Stimulated activated CD4-positive, alpha-beta T cell treated with anti-CD3 and anti-CD28 coated beads, Interleukin-4, amount 100 ng/mL, for 48 hours (primary cell): ENCODE measurements at places on chromosomes 12 and 14.

DNA sequence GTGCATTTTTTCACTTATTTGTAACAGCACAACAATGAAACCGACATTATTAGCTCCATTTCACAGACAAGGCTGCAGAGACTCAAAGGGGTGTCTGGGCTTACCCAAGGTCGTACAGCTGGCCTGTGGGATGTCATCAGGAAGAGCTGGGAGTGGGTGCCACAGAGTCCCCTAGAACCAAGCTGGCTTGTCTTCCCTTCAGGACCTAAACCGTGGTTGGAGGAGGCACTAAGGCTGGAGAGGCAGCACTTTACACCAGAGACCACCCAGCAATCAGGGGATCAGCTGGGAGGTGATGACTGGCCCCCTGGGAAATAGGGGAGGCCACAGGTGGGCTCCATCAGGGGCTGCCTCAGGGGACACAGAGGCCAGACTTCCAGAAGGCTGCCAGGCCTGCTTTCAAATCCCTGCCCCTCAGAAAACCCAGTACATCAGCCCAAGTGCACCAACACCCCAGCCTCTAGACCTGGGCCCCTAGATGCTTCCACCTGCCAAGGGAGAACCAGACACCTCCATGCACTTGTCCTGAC, 28.3 kb downstream of the DIO3 start:
- no peak for DNase-seq

GRCh38 chr14:93007225-93007997, 84.5 kb downstream of the CHGA start:
- DNase-seq = no peak

DNA sequence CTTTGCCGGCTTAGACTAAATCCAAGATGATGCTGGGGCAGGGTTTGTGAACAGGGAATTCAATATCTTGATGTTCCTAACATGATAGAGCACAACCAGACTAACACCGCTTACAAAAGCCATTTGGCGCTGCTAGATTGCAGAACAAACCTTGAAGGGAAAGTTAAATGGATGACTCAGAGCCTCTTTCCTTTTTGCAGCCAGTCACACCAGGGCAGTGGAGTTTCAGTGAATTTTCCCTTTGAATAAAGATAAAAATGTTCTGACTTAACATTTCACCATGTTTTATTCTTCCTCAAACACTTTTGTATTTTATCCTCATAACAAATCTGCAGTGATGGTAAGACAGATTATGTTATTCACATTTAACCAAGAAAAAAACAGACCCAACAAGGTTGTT, 47.3 kb downstream of the PDE6H start:
- DNase-seq = no peak

DNA sequence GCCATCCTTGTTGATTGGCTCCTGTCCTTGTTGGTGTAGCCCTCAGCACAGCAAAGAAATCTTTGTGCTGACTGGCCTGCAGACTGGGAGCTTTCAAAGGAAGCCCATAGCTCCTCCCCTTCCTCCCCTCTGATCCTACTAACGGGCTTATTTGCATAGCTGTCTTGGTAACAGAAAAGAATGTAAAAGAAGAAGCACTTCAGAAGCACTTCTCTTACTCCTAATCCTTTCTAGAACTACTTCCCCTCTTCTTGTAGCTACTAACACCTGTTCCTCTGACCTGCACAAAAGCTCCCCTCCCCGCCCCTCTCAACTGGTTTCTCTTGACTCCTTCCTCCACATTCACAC, 14.3 kb upstream of the RIC8B start:
- DNase-seq = no peak

GRCh38 chr12:123064885-123065619, 84.6 kb downstream of the ARL6IP4 start:
- no peak for DNase-seq

DNA sequence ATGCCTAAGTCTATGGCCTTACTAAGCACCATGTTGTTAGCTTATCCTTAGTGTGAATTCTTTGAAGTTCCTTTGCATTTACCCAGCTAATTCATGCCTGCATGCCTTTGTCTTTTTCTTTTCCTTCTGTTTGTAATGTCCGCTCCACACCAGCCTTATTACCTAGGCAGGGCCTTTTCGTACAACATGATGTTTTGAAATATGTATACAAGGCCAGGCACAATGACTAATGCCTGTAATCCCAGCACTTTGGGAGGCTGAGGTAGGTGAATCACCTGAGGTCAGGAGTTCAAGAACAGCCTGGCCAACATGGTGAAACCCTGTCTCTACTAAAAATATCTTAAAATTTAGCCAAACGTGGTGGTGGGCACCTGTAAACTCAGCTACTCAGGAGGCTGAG, 1636.5 kb upstream of the SEL1L start:
- DNase-seq = no peak

DNA sequence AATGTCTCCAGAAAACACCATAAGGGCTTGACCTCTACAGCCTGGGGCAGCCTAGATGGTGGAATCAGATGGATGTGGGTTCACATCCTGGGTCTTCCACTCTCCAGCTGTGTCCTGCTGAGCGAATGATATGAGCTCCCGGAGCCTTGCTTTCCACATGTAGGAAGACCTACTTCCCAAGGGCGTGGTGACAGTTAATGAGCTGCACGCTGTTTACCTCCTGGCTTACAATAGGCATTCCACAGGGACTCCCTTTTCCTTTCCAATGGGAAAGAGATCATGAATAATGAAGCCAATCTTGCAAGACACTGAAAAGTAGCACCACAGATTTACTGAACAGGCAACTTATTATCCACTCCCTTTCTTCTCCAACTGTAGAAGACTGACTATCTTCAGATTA, 46.1 kb downstream of the TMTC1 start:
- DNase-seq = no peak

DNA sequence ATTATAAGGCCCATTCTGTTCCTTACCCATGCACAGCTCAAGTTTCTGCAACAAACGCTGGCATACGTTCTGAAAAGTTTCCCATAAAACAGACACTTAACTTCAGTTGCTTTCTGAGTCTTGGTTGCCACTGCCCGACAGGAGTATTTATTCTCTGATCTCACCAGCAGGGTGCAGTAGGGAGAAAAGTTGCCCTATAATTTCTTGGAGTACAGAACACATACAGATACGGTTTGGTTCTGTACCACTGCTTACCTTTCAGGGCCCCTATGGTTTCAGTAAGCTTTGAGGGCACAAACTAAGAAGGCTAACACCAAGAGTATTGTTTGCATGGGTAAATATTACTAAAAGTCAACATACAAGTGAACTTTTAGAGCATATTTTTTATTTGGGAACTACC, 77.9 kb downstream of the SPATA7 start:
- DNase-seq = no peak

DNA sequence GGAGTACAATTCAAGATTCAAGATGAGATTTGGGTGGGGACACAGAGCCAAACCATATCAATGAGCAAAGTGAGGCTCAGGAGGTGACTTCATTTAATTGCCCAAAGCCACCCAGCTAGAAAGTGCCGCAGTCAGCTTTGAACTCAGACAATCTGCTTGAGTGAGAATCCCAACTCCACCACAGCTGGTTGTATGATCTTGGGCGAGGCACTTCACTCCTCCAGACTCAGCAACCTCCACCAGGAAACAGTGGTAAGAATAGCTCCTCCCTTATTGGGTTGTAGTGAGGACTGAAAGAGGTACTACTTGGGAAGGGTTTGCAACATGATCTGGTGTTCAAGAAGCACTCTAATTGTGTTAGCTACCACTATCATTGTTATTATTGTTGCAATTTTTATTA, 129.2 kb upstream of the RFLNA start:
- no peak for DNase-seq

DNA sequence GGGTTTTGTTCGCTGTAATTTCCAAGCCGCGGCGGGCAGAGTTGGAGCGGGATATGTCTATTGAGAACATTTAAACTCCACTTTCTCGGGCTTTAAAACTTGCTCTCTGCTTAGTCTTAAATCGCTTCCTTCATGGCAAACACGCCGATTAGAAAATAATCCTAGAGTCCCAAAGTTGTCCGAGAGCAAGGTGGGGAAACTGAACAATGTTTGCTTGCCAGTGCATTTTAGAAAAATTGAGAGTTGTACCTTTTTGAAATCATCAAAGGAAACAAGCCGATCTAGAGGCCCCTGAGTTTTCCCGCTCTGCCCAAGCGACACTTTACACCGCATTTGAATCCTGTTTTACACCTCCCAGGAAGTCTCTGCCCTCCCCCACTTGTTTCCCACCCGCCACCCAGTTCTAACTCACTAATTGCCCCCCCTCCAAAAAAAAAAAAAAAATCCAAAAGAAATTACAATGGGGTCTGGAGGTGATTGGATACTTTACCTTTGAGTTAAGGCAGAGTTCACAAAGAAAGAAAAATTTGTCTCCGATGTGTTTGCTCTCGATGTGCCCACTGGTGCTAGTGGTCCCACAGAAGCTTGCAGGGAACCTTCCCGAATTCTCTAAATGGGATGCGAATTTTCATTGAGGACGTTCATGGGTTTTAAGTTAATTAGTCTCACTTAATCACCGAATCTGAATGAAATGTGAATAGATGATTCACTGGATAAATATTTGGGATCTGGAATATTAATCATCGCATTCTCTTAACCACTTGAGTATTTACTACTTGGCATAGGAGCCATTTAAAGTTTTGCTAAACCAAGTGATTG, 2.3 kb downstream of the HMGA2 start:
- DNase-seq = no peak

DNA sequence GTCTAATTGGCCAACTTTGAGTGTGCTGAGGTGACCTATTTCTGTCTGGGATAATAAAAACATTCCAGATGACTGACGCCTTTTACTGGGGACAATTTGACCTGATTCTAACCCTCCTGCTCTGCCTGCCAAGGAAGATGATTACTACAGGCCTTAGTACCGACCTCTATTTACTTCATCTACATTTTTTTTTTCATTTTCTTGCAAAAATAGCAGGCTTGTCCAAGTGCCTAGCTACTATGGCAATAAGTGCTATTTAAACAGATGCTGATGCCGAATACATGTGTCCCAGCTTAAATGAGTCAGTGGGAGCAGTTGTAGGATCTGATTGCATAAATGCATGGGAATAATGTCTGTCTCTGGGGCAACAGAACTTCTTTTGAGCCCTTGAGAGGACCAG, 254.3 kb downstream of the RGS6 start:
- no peak for DNase-seq

DNA sequence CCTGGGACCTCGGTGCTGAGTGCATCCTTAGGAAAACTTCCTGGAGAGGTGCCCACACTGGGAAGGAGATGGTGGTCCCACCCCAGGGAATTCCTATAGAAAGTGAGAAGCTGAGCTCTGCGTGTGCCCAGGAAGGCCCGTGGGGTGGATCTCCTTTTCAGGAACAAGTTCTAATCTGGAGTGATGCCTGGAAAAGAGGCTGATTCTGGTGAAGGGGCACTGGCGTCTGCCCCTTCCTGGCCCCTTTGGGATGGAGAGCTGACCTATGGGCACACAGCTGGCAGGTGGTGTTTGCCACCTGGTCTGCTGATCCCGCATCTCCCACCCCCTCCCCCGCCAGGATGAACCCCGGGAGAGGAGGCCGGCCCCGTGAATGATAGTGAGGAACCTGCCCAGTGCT, 142.0 kb upstream of the RTL1 start:
- DNase-seq = no peak

DNA sequence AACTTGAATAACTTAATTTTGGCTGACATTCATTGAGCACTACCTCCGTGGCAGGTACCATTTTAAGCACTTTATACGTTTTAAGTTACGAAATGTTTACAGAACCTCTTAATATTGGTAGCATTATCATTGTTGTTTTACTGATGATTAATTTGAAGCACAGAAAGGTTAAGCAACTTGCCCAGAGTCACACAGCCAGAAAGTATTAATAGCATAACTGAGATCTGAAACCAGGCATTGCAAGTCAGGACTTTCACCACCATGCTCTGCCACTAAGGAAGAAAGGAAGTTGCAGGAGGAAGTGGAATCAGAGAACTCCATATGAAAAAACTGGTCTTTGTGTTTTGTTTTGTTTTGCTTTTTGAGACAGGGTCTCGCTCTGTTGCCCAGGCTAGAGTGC, 28.2 kb upstream of the BCAT1 start:
- no peak for DNase-seq

- no peak for DNase-seq
Measured at GRCh38 chr14:24196071-24197055, 1.1 kb upstream of the TM9SF1 start.

DNA sequence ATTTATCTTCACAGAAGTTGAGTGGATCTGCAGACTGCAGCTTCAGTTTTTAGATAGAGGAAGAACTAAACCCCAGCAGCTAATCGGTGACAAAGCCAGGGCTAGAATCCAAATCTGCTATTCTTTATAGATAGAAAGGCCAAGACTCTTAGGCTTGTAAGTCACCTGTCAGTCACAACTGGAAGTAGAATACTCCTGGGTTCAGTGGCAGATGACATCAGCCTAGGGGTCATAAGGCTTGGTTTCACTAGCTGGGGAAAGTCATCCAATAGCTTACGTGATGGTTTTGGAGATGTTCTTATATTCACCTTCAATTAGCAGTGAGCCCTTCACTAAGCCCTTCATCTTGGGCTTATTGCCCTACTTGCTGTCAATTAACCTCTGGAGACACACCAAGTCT, 93.4 kb downstream of the APAF1 start:
- DNase-seq = no peak

GRCh38 chr12:11777962-11778361, 128.5 kb downstream of the ETV6 start:
- DNase-seq = no peak

DNA sequence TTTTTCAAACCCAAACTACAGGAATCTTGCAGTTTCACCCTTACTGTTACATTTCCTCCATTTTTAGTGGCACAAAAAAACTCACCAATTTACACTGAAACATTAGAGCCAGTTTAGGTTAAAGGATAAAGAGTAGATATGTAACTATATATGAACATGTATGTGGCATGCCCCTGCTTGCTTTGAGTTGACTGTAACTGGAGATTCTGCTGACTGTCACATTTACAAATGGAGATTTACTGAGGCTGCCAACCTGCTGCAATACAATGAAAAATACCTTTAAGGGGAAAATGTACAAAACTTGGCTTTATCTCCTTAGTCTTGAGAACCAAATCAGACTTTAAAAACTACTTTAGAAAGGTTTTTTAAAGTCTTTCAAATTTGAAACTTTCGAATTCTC, 28.3 kb downstream of the STON2 start:
- no peak for DNase-seq

- DNase-seq = no peak
Measured at GRCh38 chr14:45716572-45716971, 463.6 kb upstream of the MIS18BP1 start.

GRCh38 chr14:68672609-68673285, 120.1 kb downstream of the ZFP36L1 start:
- DNase-seq = no peak

DNA sequence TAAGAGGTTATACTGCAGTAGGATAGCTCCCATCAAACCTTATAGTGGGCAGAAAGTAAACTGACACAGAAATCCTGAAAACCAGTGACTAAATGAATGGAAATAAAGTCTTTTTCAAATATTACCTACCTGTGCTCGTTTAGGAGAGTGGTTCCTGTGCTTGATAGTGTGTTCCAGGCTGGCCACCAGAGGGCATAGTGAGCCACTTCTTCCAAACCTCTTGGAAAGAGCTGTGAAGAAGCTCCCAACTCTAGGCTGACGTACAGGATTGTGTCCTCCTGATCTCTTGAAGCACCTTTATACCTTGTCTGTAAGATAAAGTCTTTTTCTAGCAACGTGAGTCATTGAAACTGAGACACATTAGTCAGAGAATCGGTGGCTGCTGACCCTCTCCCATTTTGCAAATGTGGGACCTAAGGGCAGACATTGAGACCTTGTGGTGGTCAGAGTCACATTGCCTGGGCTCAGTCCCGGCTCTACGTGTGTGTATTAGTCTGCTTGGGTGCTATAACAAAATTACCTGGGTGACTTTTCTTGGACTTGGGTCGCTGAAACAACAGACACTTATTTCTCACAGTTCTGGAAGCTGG, 17.6 kb downstream of the TDP1 start:
- DNase-seq = no peak
